Diencephalon (tissue), 1 donor: ENCODE measurements at places on chromosomes 1 and 21. TPM values are rescaled to one million over a fixed set of nuclear protein-coding genes. Genes with fewer than 3 reads are reported as not detected.

The CD1E gene
- total RNA-seq = not detected

The SFN gene
- total RNA-seq = not detected

The ADORA3 gene
- total RNA-seq = 3.0 TPM

The ATAD3B gene
- 9.9 TPM for total RNA-seq

The IL19 gene
- total RNA-seq = not detected

The PDZK1 gene
- 1.8 TPM for total RNA-seq

The HSPA6 gene
- total RNA-seq = 1.2 TPM

The CGN gene
- total RNA-seq = 3.2 TPM

The DIO1 gene
- total RNA-seq = not detected

The PFKFB2 gene
- 14.1 TPM for total RNA-seq

The MAN1C1 gene
- total RNA-seq = 11.1 TPM

The CADM3 gene
- total RNA-seq = 134 TPM

The OR6N1 gene
- not detected for total RNA-seq
